ENCODE measurements at places on chromosomes 16 and 17.

- DNase-seq, result no peak
These were observed 16.3 kb upstream of the BCAR1 start for GRCh38 chr16:75267631-75268264.

GRCh38 chr17:41067281-41067680, 1.6 kb upstream of the KRTAP2-4 start:
- DNase-seq, result no peak

DNA sequence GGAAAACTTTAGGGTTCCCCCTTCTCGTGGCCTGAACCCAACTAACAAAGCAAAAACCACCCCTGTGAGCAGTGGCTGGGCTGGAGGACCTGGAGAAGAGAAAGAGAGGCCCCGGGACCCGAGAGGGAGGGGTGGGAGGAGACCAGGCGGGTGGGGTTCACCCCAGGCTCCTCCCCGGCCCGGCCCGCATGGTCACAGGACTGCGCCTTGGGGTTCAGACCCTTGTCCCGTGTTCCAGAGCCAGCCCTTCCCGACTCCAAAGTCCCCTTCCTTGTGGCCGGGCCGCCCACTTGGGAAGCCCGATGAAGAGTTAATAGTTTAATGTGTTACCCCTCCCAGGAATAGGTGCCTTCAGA, 852 bp downstream of the MARVELD3 start:
- DNase-seq, result no peak

DNA sequence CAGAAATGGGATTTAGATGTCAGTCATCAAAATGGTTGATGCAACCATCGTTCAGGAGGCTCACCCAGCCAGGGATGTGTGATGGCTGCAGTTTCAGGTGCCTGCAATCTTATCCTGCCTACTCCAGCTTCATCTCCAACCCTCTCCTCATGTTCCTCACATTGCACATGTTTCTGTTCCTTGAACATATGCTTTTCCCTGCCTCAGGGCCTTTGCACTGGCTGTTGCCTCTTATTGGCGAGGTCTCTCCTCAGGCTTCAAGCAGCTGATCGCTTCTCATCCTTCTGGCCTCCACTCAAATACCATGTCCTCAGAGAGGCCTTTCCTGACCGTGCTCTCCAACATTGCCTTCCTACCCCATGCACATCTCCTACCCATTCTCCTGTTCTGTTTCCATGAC, 24.6 kb downstream of the ARSG start:
- DNase-seq, result no peak

DNA sequence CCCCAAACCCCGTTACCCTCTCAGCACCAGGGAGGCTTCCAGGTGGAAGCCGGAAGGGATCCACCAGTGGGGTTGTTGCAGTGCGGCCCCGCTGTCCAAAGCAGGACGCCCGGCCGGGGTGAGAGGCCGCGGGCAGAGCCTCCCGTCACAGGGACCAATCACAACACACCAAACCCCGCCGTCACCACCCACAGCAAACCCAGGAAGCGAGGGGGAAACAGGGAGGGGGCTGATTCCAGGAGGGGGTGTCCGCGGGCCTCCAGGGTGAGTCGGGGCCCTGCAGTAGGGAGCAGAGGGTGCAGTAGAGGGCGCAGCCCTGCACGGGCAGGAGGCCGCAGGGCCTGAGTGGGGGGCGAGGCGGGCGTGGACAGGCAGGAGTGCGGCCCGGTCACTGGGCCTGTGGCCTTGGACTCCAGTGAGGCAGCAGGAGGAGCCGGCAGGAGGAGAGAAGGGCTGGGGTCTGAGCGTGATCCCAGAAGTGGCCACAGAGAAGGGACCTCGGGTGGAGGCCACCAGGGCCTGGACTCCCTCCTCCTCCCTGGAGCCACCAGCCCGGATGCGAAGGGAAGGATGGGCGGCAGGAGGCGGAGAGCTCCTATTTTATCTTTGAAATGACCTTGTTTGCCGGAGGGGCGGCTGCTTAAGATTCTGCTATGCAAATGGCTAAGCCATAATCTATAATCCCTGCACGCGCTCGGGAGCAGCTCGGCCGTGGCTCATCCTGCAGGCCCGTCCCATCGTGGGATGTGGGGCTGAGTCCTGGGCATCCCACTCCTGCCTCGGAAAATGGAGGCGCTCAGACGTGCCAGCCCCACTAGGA, 41.5 kb downstream of the ZFPM1 start:
- no peak for DNase-seq

DNA sequence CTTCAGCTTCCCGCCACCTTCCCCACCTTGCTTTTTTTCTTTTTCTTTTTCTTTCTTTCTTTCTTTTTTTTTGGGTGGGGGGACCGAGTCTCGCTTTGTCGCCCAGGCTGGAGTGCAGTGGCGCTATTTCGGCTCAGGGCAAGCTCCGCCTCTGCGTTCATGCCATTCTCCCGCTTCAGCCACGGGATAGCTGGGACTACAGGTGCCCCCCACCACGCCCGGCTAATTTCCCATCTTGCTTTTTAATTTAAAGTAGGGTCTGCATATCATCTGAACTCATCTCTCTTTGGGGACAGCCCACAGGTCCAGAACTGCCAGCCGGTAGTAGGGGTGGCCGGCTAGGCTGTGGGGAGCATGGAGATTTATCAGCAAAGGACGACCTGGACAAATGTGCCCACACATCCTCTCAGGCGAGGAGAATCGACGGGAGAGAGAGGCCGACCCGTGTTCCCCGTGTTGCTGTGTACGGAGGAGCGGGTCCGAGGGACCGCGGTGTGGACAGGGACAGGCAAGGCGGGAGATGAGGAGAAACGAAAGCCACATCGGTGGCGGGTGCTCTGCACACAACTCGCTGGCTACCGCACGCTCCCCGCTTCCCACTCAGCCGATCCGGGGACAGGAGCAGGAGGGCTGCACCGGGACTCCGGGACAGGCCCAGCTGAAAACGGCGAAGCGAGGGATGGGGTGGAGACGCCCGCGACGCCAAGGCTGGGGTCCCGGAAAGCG, 2.4 kb downstream of the MT1M start:
- DNase-seq, result no peak
